NCI-H1694 (cell line): ENCODE measurements at places on chromosomes 4 and X.

- no peak for DNase-seq
Measured at GRCh38 chr4:123366144-123366748, 30.3 kb upstream of the SPRY1 start.

DNA sequence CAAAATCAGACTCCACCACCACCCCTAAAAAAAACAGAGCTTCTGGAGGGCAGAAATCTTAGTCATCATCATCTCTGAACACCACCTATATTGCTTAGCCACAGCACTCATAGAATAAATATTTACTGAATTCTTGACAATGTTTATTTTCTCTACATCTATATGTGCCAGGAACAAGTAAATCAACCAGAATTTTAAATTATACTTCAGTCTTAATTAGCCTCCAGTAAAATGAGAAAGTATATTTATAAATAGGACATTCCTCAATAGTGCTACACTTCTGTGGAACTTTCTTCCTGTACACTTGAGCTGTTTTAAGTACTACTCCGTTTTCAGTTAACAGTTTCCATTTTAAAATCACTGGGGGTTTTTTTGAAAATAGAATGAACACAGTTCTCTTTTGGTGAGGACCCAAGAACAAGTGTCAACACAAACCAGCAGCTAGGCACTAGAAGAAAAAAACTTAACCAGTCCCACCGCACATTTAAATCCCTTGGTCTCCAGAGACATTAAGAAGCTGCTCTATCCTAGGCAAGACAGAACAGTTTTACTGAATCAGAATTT is 25.5 kb downstream of the SMIM14 start:
- no peak for DNase-seq

GRCh38 chr4:128869776-128870509 is 60.4 kb downstream of the JADE1 start:
- DNase-seq, result no peak

- no peak for DNase-seq
Measured at GRCh38 chrX:109959356-109959871, 43.5 kb upstream of the TMEM164 start.

- no peak for DNase-seq
Measured at GRCh38 chr4:139207873-139208403, 30.9 kb upstream of the ELF2 start.

GRCh38 chr4:47486231-47486673 is 1.2 kb downstream of the ATP10D start:
- DNase-seq, result no peak

DNA sequence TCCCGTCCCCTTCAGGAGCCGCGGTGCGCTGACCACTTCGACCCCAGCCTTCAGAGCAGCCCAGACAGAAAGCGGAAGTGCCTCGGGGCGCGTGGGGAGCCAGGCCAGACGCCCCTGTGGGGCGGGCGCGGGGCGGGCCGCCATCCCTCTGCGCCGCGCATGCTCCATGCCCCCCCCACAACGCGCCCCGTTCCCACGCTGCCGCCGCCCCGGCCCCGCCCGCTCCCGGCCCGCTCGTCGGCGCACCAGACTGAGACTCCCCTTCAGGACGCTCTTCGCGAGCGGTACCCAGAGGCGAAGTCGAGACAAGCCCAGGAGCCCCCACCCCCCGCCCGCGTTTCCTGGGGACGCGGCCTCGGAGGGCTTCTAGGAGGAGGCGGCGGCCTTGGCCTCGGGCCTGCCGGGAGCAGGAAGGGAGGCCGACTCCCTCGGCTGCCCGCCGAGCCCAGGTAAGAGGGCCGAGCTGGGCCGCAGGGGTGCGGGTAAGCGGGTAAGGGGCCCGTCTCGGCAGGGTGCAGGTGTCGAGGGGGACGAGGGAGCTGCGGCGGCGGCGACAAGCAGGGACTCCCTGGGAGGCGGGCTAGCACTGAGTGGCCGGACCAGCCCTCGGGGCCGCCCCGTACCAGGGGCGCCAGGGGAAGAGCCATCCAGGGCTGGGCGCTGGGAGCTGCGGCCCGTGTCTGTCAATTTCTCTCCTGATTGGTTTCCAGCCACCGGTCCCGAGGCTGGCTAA is at the start of gene ZFP92:
Gene ZFP92, plus strand, starts transcription at position 218 of the 733 bp plus-strand sequence. CDS start 6,851 bp downstream, outside the sequence.
- no peak for DNase-seq

DNA sequence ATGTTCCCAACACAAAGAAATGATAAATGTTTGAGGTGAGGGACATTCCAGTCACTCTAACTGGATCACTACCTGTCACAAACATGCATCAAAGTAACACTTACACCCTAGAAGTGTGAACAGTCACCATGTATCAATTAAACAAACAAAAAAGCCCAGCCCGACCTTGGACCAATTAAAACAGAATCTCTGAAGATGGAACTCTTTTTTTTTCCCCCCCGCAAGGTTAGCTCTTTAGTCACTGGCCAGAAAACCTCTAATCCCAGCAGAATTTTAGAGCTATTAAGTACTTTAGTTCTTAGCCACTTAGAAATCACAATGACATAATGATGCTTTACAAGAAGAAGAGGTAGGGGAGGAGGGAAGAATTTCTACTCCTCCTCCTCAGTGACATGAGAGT is 154.5 kb downstream of the PALLD start:
- no peak for DNase-seq

DNA sequence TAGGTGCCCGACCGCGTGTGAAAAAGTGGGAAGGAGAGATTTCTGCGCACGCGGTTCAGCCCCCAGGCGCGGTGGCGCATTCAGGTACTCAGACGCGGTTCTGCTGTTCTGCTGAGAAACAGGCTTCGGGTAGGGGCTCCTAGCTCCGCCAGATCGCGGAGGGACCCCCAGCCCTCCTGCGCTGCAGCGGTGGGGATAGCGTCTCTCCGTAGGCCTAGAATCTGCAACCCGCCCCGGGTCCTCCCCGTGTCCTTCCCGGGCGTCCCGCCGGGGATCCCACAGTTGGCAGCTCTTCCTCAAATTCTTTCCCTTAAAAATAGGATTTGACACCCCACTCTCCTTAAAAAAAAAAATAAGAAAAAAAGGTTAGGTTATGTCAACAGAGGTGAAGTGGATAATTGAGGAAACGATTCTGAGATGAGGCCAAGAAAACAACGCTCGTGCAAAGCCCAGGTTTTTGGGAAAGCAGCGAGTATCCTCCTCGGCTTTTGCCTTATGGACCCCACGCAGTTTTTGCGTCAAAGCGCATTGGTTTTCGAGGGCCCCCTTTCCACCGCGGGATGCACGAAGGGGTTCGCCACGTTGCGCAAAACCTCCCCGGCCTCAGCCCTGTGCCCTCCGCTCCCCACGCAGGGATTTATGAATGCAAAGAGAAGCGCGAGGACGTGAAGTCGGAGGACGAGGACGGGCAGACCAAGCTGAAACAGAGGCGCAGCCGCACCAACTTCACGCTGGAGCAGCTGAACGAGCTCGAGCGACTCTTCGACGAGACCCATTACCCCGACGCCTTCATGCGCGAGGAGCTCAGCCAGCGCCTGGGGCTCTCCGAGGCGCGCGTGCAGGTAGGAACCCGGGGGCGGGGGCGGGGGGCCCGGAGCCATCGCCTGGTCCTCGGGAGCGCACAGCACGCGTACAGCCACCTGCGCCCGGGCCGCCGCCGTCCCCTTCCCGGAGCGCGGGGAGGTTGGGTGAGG is 3.7 kb downstream of the SHOX start:
- DNase-seq, result no peak

- DNase-seq, result no peak
Measured at GRCh38 chr4:6180841-6181631, 19.3 kb downstream of the JAKMIP1 start.

GRCh38 chrX:69127466-69127865 is 37.8 kb downstream of the PJA1 start:
- no peak for DNase-seq

GRCh38 chrX:123871309-123871708 is 11.5 kb downstream of the XIAP start:
- no peak for DNase-seq

GRCh38 chr4:52645300-52645699 is 13.8 kb downstream of the USP46 start:
- no peak for DNase-seq

DNA sequence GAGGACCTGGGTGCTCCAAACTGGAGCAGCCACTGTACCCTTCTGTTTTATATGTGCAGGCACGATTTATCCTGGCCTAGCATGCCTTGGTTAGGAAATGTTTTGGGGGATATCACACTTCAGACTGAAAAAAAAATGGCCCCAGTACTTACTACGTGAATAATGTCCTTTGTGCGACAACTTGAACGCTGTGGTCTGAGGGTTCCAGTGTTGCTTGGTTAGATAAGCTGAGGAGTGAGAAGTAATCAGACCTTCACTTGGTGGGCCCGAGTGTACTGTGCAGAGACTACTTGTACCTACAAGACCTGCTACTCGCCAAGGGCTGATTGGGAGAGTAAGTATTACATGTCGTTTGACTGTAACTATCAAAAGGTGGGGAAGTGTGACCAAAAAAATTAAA is 678 bp downstream of the DNAAF6 start:
- DNase-seq, result no peak

DNA sequence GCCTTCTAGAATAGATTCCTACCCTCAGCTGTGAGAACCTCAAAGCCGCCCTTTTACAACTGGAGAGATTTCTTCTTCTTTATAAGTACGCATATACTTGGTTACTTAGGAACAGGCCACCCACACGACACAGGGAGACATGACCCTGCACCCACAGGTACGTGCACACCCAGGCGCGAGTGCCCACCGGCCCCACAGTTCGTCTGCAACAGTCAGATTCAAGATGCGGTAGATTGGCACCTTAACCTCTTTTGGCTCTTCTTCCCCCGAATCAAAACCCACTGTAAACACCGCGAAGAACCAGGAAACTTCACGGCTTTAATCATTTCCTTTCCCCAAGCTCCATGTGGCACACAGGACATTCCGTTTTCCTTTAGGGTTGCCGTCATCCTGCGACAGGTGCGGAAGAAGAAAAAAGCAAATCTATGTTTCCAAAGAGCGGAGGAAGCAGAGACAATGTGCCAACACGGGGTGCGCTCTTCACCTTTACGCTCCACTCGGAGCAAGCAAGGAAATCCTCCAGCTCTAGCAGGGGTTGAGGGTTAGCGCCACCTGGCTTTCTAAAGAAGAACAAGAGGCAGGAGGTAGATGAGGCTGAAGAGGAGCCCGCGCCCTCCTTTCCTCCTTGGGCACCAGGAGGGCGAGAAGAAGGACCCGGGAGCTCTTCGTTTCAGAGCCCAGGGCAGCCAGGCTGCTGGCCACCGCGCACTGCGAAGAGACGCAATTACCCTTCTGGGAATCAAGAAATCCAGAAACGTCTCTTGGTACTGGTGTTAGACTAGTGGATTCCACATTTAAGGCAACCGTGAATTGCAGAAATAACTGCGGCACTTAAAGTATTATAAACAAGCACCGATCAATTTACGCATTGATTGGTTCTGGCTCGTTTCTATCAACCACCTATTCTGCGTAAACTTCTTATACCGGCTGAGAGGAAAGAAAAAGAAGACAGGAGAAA is 35.7 kb downstream of the HAND2 start:
- no peak for DNase-seq

DNA sequence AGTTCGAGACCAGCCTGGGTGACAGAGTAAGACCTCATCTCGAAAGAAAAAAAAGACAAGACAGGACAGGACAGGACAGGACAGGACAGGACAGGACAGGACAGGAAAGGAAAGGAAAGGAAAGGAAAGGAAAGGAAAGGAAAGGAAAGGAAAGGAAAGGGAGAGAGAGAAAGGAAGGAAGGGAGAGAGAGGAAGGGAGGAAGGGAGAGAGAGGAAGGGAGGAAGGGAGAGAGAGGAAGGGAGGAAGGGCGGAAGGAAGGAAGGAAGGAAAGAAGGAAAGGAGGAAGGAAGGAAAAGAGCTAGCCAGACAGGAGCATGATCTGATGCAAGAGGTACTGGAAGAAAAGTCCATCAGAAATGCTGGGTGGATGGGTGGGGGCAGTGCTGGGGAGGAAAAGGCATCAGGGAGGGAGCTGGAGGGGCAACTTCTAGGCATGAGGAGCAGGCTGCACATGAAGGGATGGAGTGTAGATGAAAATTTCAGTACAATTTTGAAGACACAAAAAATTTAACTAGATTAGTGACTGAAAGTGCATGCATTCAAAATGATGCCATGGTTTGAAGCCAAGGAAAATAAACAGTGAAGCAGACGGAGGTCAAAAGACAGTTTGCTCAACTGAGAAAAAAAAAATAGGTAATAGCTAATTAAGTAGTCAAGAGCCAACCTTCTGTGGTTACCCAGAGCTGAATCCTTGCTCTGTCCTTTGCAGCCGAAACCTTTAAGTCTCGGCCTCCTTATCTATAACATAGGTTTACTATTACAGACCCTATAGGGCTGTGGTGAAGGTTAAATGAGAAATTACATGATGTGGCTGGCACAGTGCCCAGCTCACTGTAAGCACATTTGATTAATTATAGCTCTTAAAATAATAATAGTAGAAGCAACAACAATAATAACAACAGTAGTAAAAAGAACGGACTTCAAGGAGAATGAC is 59.9 kb downstream of the ZNF827 start:
- no peak for DNase-seq

- no peak for DNase-seq
Measured at GRCh38 chr4:147984778-147985138, 252.9 kb downstream of the ARHGAP10 start.

DNA sequence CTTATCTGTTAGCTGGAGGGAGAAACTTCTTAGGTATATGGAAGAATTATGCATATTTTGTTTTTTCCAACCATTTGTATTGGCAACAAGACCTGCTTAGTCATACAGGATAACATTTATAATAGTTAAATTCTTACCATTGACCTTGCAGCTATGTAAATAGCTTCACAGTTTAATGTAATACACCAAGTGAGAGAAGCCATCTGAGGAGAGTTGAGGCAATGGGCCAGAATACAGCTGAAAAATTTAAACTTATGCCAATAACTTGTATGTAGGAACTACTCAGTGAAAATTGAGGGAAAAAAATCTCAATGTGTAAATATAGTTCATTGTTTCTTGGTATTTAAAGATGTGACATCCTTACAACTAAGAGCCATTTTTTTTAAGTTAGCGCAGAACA is 273.5 kb downstream of the DACH2 start:
- DNase-seq, result no peak

- DNase-seq, result no peak
Measured at GRCh38 chr4:145179281-145179860, 1.0 kb downstream of the OTUD4 start.

GRCh38 chr4:8184061-8184460 is 15.0 kb upstream of the SH3TC1 start:
- DNase-seq, result no peak

GRCh38 chr4:76384052-76384451 is 36.9 kb downstream of the CCDC158 start:
- no peak for DNase-seq
